NAMALWA (cell line): ENCODE measurements at places on chromosomes 1 and 21.

DNA sequence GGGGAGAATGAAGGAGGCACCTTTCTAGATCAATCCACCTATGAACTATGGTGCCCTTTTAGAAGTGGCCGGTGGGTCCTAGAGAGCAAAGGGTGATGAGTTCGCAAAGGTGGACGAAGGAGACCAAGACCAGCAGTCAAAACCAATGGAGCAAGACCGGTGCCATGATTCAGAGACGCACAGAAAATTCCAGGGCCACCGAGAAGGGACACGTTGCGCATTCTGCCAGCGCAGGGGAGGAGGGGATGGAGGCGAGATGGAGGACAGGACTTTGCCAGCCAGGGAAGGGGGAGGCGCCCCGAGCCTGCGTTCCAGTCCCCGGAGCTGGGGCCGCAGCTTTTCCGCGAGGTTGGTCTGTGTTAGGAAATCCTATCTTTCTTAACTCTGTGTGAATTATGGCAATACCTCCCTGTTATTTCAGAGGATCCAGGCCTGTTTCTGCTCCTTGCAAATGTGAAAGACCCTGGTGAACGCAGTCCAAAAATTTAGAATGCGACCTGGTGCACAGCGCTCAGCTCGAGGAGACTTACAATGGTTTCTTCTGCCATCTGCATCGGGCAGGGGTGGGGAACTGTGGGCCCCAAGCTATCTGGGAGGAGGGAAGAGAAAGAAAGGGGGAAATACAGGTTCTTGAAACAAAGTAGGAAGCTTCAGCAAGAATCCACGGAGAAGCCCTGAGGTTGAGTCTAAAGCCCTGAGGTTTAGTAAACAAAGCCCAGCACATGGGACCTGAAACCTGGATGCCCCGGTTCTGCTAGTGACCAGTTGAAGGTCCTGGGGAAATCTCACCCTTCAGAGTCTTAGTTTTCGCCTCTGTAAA is 129.4 kb downstream of the MRPS6 start:
- DNase-seq: no peak

DNA sequence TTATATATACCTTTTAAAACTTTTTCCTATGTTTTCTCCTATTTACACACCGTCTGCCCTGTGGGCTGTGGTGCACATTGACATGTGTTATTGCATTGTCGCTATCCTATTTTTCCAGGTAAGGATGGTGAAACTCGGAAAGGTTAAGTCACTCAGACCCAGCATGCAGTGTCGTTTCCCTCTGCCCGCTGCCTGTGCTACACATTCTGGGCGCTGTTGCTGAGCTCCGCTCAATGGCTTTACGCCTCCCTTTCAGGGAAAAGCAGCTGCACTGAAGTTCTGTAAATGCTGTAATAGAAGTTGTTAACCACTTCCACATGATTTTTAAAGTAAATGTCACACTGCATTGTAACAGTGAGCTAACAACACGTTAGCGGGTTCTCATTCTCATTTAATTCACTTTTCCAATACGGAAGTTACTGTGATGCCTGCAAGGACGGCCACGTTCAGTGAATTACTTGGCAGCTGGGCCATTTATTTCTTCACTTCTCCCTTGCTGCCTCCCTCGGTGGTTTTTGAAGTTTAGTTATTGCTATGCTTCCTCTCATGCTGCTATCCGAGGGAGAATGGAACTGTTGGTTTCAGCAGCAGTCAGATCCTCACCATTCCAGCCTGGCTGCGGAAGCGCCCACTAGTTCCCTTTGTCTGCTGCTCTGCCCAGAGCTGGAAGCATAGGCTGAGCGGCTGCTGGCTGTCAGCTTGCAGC is 288.7 kb downstream of the SPATA17 start:
- DNase-seq: no peak

DNA sequence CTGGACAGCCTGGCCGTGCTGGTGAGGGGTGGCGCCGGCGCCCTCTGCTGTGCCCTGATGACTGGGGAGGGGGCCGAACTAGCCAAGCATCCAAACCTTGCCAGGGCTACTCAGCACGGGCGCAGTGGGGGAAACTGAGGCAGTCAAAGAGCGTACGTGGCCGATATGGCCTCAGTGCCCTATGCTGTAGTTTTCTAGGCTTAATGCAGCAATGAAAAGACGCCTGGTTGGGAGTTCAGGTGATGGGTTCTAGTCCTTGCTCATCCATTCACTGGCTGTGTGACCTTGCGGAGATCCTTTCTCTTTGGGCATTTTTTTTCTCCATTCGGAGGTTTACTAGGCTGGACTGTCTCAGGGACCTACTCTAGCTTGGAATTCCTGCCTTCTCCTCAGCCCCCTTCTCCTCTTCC is 822 bp downstream of the MTX1 start:
- DNase-seq: no peak

- DNase-seq: no peak
Observed at GRCh38 chr1:212217633-212218032, 67.6 kb upstream of the PPP2R5A start.

DNA sequence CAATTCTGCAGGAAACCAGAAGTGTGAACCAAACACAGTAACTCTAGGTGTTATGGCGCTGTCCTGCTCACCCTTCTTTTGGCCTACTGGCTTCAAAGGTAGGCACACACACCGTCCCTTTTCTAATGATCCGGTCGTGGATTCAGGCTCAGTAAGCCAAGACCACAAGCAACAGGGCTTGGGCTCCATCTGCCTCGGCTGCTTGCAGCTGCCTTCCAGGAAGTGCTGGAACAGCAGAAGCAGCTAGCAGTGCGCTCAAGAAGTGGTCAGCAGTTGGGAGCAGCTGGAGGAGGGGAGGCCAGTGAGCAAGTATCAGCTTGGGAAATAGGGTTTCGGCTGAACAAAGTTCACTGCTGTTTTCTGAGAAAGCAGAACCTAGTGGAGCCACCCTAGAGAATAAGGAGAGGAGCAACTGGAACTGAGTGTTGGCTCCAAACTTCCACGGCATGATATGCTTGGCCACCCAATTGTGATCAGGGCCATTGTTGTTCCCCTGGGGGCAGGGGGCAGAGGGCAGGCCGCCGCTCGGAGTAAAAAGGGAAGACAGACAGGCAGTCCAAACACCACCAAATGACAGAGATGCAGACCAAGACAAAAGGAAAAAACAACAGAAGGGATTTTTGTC is 173.4 kb downstream of the TOMM20 start:
- peak; percentile 33 for DNase-seq

DNA sequence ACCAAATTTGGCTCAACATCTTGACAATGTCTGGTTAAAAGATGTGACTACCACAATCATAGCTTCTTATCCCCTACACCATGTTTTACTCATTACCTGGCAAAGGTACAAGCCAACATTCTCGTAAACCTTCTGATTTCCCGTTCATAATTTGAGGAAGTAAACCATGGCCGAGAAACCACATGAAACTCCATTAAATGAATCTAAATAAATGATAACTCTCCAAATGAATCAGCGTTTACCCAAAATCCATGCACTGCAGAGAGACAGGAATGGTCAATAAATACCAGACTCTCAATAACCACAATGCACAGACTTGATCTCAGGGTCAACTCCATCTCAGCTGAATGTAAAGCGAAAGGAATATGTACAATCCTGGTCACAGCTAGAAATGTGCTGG is 125.2 kb downstream of the TYW3 start:
- DNase-seq: no peak

DNA sequence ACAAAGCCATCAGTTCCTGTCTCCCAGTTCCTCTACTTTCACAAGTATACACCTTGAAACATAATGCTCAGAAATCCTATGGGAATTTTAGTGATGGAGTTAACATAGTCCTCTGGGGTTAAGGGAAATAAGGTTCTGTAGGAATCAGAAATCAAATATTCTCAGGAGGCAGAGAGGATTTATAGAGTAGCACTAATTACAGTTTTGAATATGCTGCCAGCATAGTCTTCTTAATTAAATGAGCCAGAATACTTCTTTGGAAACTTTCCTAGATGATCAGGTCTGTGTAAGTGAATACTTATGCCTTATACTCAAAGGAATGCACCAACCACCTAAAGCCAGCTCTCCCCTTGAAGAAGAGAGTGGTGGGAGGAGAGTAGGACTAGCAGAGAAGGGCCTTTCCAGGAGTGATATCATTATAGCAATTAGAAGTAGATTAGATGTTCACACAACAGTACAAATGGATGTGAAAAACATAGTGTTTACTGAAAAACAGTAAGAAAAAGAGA is 31.4 kb upstream of the DIRAS3 start:
- no peak for DNase-seq
